ENCODE measurements at places on chromosomes 2 and 18. TPM values are rescaled to one million over a fixed set of nuclear protein-coding genes. Genes with fewer than 3 reads are reported as not detected.

DNA sequence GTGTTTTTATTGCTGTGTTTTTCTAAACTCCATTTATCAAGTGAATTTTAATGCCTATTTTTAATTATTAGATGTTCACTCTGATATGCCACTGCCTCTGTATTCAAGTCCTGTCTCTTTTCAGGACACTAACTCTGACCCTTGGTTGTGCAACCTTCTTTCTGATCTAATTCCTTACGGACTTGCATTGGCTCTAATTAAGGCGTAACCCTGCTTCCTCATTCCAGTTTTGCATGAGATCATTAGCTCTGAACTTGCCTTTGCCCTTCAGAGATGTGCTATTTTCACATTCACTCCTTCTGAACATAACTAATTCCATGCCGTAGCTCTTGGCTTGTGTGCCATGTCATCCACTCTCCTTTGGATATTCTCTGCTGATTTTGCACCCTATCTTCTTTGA is 162.5 kb upstream of the TMEFF2 start:
- no peak for DNase-seq

DNA sequence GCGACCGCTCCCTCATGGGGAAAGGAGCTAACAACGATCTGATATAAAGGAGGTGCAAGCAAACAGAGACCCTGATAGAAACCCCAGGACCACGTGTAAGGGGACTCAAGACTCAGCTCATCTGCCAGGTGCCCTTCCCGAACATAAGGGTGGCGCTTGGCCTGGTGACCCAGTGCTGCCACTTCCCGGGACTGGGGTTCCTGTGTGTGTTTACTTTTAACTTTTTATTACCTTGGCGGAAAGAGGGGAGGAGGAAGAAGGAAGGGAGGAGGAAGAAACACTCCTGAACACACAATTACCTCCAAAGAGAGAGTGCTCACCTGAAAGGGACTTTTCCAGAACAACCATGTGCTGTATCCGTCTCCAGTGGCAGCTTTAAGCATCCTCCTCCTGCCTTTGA is 56.5 kb upstream of the EDAR start:
- DNase-seq: no peak

GRCh38 chr2:85668009-85668856 is at the start of gene SFTPB:
TSS of gene SFTPB (minus strand) at chr2:85668199. CDS start at chr2:85668183, 16 bp downstream.
- DNase-seq: no peak

HOXD4 gene
- polyA plus RNA-seq: not detected

DNA sequence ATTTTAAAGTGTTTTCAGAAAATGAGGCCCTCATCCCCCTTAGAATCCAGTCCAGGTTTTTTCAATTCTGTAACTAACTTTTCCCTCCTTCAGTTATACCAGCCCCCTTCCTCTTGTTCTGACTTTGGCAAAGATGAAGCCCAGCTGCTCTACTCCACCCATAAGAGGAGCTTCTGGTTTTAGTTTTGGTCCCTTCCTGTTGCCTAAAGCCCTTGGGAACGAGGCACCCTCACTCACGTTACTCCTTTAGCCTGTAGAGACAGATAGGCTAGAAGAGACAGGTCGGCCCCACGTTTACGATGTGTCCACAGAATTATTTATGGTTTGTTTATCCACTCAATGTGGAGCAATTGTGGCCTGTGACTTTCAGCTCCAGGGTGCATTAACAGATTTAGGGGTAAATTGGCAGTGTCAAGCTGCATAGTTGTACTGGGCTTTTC is 454.2 kb upstream of the TNP1 start:
- no peak for DNase-seq

IGFBP5 gene
- polyA plus RNA-seq: not detected

DNA sequence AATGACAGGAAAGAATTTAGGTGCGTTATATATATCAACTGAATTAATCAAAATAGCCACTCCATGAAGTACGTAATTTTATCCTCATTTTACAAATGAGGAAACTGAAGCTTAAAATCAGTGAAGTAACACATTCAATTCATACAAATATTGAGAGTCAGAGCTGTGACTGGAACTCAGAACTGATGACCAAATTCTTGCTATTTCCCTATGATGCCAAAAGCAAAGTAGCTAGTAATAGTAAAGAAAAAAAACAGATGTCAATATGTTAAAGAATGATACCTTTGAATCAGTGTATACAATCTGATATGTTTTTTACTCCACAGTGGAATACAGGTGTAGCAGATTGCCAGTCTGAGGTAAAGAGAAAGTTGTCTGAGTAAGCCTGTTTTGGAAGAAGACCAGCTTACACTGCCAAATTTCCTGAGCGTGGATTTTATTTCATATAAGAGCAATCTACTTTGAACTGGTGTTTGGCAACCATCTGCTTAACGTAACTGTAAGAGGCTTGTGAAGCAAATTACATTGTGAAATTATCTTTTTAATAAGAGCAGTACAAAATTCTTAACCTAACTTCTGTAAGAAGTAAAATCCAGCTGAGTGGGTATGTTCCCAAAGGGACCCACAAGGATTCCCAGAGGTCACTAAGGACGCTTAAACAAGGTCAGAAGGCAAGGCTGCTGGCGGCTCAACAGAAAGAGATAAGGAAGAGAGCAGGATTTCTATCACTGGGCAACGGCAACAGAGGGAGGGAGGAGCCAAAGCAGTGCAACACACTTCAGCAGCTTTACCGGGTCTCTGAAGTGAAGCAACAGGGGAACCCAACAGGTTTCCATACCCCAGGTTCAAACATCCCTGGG is 85.6 kb downstream of the IKZF2 start:
- peak; percentile 18 for DNase-seq

Data from immature natural killer cell (primary cell).